Chondrocyte (in vitro differentiated cells): ENCODE measurements at places on chromosomes 6 and 20.

DNA sequence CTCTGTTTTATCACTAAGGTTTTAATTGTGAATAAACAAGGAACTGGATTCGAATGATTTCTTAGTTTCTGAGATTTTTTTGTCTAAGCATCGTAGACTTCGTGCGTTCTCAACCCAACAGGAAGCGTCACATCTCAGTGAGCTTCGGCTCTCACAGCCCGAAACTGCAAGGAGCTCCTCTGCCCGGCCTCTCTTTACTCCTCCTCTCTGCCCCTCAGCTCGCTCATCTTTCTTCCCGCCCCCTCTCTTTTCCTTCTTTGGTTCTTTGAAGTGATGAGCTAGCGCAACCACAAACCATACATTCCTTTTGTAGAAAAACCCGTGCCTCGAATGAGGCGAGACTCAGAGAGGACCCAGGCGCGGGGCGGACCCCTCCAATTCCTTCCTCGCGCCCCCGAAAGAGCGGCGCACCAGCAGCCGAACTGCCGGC is 480 bp upstream of the NT5E start:
- H3K36me3 ChIP-seq = peaks cover 1% of the 10 kb centered on the region
- H3K4me1 ChIP-seq = peaks cover 55% of the 10 kb centered on the region
- no peaks in the 10 kb centered on the region for H3K27me3 ChIP-seq
- no peak for DNase-seq

DNA sequence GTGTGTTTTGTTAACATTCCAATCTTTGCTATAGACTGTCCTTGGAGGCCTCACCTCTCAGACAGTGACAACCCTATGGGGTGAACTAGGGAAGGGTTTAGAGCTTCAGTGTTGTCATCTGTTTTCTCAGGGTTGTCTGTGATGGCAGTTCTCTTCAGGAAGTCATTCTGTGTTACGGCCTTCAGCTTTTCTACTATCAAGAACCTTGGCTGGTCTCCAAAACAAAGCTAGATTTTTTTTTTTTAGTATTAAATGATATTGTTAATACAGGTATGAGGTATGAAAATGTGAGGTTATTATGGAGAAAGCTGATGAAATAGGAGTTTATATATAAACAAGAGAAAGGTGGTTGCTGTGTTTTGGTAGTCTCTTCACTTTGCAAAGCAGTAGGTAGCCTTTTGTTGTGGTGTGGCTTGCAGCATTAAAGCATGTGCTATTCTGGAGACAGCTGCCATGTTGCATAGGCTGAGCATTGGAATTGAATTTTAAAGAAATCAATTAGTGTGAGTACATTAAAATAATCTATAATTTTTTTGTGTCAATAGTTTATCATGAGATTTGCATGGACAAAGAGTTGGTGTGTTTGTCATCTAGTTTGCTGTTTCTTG is 162.6 kb downstream of the CARMIL1 start:
- no peaks in the 10 kb centered on the region for H3K27me3 ChIP-seq
- H3K4me1 ChIP-seq = peaks cover 22% of the 10 kb centered on the region
- H3K27ac ChIP-seq = no peak overlapping the region
- peaks cover 11% of the 10 kb centered on the region for H3K36me3 ChIP-seq

DNA sequence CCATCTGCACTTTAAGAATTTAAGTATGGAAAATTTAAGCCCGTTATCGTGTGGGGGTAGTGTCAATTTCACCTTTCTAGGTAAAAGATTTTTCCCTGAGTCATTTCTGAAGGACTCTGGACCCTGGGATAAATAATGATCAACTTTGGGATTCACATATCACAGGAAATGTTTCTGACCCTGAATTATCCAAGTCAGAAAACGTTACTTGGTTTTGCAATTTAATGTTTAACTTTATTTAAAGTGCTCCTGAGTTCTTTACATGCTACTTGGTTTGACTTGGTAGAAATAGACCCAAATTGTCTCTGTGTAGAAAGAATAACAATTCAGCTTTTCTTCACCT is 1.5 kb upstream of the SLC17A3 start:
- no peaks in the 10 kb centered on the region for H3K4me1 ChIP-seq
- no peaks in the 10 kb centered on the region for H3K36me3 ChIP-seq
- DNase-seq = no peak
- peaks cover 16% of the 10 kb centered on the region for H3K27me3 ChIP-seq
- H3K27ac ChIP-seq = no peak overlapping the region

DNA sequence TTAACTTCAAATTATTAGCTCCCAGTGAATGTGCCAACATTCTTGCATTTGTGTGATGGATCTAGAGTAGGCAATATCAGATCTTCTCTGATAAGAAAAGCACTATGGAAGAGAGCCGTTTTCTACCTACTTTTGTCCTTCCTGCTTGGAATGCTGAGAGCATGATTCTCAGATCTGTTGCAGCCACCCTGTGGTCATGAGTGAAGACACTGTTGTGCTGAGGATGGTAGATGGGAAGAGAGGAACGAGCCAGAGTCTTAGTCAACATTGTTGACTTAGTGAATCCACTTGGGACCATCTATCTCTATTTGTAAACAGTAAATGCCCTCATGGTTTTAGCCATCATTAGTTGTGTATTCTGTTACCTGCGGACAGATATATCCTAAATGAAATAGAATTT is 202.6 kb downstream of the CD109 start:
- no peak overlapping the region for H3K4me3 ChIP-seq
- H3K36me3 ChIP-seq = peaks cover 7% of the 10 kb centered on the region
- no peak for DNase-seq
- H3K4me1 ChIP-seq = no peaks in the 10 kb centered on the region
- no peak overlapping the region for H3K27ac ChIP-seq

DNA sequence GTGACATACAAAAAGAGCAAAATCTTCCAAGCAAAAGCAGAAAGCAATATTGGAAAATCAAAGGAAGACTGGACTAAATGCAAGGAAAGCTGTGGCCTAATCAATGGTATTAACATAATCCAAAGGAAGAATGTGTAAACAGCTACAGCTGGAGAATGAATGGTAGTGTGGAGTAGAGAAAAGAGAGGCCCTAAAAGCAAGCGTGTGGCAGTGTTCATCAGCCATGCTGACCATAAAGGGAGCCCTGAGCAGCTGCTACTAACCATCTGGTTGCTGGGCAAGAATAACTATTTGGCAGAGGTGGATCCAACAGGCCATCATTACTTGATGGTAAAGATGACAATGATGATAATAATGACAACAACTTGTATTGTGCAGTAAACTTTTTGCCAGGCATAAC is 148.5 kb upstream of the BEND6 start:
- H3K36me3 ChIP-seq = no peaks in the 10 kb centered on the region
- no peaks in the 10 kb centered on the region for H3K27me3 ChIP-seq
- H3K27ac ChIP-seq = peak overlapping the region; percentile 86
- peaks cover 70% of the 10 kb centered on the region for H3K4me1 ChIP-seq

GRCh38 chr20:40688129-40689099 is 622 bp downstream of the MAFB start:
- DNase-seq = no peak
- peak overlapping the region; percentile 82 for H3K4me3 ChIP-seq
- H3K27ac ChIP-seq = peak overlapping the region; percentile 54
- H3K36me3 ChIP-seq = peaks cover 1% of the 10 kb centered on the region

DNA sequence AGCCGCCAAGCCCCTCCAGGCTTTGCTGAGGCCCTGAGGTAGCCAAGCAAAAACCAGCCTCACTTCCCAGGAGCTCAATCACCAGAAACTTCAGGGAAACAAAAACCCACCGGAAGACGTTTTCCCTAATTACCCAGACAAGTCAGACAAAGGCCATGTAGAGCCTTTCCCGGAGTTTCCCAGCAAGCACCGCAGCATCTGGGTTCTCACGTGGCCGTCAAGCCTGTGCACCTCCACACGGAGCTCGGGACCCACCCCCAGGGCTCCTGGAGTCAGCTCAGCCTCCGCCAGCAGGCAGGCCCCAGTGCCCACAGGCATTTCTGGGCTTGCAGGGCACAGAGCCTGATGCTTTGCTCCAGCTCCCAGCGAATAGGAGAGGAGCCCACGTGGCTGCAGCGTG is 10.1 kb upstream of the MRGBP start:
- no peak overlapping the region for H3K4me3 ChIP-seq
- peaks cover 2% of the 10 kb centered on the region for H3K27me3 ChIP-seq
- peaks cover 1% of the 10 kb centered on the region for H3K4me1 ChIP-seq

- peaks cover 15% of the 10 kb centered on the region for H3K4me1 ChIP-seq
- peaks cover 19% of the 10 kb centered on the region for H3K36me3 ChIP-seq
- no peak for DNase-seq
- H3K4me3 ChIP-seq = no peak overlapping the region
- peak overlapping the region; percentile 86 for H3K27ac ChIP-seq
- H3K27me3 ChIP-seq = no peaks in the 10 kb centered on the region
Measured at GRCh38 chr6:154806804-154807203, 73.6 kb downstream of the SCAF8 start.

DNA sequence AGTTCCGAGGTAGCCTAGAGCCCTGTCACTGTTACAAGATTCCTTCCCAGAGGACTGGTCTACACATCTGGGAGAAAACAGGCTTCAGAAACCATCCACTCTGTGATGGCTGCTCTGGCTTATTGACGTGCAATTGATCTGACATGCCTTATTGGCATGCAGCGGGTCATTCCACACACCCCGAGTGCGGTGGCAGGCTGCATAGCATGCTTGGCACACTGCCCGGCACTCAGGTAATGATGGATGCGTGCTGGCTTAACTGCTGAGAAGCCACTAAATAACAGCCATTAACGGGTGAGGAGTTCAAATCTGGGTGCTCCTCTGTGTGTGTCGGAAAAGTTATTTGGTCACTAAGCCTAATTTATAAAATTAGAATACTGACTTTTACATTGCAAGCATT is 67.9 kb upstream of the CDH4 start:
- no peak overlapping the region for H3K27ac ChIP-seq
- H3K27me3 ChIP-seq = no peaks in the 10 kb centered on the region
- no peak for DNase-seq
- H3K4me1 ChIP-seq = peaks cover 35% of the 10 kb centered on the region
- no peaks in the 10 kb centered on the region for H3K36me3 ChIP-seq
